ENCODE measurements at places on chromosomes 1 and 21.

GRCh38 chr1:108817016-108817415 is 39.9 kb downstream of the AKNAD1 start:
- DNase-seq: no peak

DNA sequence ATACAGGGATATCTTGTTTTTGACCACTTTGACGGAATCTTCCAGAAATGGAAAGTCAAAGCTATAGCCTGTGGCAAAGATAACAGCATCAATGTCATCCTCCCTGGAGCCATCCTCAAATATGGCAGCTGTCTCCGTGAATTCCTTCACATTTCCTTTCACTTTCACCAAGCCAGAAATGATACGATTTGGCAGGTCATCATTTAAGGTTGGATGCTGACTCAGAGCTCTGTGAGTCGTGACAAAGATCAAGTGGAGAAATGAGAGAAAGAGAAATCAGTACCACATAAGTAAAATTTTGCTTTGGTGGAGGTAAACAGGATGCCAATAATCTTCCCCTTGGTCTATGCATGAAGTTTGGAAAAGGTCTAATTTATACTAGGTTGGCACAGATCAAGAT is 23.9 kb downstream of the FMO5 start:
- DNase-seq: no peak

- DNase-seq: no peak
These were observed 19.3 kb downstream of the TTC39A start for GRCh38 chr1:51310871-51311613.

DNA sequence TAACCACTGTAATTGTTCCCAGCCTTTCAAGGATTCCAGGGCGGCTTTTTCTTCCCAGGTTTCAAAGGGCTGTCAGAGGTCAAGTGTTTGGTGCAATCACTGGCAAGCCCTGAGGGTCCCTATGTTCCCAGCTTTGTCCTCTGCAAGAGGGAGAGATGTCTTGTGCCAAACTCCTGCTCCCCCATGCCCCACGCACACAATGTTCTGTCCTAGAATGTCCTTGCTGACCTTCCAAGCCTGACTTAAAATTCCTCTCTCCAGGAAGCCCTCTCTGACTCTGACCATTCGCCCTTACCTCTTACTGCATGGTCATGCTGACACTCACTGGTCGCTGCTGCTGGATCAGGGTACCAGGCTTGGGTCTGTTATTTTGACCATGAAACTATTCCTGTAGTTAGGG is 152.5 kb upstream of the KCND3 start:
- no peak for DNase-seq

DNA sequence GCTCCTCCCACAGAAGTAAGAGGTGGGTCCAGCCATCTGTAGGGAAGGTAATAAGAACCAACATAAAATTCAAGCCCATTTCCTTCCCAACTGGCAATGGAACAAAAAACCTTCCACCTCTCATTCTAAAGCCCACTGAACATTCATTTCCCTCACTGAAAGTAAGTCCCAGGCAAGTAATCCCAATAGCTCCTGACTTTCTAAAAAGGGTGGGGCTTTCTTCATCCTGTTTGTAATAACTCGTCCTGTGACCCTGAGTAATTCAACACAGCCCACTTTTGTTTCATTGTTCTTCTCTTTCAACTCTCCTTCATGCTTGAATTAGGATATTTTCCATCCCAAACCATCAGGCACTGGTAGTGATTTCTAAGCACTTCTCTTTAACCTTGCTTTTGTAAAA is 74.9 kb downstream of the DAB1 start:
- DNase-seq: no peak

DNA sequence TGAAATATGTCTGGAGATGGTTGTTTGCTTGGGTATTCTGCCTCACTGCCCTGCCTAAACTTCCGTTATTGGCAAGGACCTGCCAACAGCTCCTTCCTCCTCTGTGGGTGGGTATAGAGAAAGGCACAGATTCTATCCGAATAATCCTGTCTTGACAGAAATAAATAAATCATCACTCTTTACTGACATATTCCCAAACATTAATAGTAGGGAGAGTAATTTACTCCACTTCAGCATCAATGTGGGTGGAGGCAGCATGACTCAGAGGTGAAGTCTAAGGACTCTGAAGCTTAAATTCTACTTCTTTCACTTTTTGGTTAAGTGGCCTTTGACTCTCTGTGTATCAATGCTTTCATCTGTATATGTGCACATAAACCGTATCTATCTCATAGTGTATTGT is 2.9 kb downstream of the CD84 start:
- DNase-seq: no peak

GRCh38 chr1:109162626-109163025 is 48.7 kb downstream of the ELAPOR1 start:
- DNase-seq: no peak
